ENCODE measurements at places on chromosomes 7 and 10.

DNA sequence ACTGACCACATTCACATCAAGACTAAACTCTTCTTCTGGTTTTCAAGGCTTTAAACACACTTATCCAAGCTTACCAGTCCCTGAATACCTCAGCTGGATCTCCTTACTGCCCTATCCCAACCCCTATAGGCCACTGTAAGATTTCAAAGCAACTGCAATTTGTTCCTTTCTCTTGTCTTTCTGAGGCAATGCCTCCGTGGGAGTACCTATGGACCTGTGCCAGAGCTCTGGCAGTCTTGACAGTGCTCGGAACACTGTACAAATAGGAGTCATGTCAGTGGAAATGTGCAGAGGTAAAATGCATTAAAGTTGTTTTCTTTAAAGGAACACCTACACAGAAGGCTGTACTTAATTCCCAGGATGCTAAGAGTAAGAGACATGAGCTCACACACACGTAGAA, 124.7 kb downstream of the CNOT4 start:
- peak; percentile 34 for DNase-seq

DNA sequence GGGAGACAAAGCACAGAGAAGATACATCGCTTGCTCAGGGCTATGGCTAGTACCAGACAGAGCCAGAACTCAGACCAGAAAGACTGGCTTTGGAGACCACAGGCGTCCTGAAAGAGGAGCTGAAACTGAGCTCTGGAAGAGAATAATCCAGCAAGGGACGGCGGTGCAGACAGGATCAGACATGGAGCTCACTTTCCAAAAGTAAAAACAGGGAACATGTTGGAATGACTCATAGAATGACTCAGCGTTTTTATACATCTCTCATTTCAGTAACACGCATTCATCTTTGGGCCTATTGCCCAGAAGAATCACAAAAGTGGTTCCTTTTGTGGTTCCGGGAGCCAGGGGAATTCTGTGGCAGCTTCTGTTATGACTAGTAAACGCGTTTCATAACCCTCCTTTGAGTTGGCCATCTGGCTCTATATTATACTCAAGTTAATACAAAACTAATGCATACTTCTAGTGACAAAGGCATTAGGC, 37.2 kb downstream of the PLEKHS1 start:
- peak; percentile 86 for DNase-seq

- DNase-seq, result no peak
Observed at GRCh38 chr7:140668641-140669040, 4.1 kb upstream of the ADCK2 start.

GRCh38 chr7:132654150-132654549, 77.9 kb upstream of the PLXNA4 start:
- DNase-seq, result peak; percentile 30

DNA sequence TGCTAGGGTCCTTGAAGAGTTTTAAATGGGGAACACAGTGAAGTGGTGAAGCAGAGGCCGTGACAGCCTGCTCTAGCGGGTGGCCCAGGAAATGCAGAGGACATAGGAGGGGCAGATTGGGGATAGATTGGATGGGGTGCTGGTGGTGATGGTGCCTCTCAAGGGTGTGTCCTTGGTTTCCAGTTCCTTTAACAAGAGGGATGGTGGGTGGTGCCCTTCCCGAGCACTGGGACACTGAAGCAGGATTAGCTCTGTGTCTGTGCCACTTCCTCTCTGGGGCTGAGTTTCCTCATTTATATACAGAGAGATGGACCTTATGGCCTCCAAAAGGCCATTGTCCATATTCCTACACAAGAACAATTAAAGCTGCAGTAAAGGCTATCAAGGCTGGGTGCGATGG, 285.5 kb downstream of the TCF7L2 start:
- DNase-seq, result no peak

GRCh38 chr7:105000200-105000599, 13.8 kb upstream of the KMT2E start:
- DNase-seq, result no peak

DNA sequence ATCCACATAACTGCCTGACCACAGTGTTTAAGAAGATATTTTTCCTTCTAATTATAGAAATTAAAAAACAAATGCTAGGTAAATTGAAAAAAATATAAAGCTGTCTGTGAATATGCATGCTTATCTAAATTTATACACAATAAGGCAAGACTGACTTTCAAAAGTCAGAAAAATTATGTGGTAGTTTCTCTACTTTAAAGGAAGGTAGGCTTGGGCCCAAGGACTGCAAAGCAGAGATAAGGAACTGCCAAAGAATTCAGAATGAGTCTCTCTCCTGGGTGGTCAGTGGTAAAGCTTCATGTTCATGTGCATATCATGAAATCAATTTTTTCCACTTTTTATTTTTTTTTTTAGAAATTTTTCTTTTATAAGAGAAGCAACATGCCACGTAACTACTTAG, 998.6 kb downstream of the REEP3 start:
- DNase-seq, result no peak

- DNase-seq, result no peak
Observed at GRCh38 chr10:74000892-74001669, 3.2 kb downstream of the VCL start.

DNA sequence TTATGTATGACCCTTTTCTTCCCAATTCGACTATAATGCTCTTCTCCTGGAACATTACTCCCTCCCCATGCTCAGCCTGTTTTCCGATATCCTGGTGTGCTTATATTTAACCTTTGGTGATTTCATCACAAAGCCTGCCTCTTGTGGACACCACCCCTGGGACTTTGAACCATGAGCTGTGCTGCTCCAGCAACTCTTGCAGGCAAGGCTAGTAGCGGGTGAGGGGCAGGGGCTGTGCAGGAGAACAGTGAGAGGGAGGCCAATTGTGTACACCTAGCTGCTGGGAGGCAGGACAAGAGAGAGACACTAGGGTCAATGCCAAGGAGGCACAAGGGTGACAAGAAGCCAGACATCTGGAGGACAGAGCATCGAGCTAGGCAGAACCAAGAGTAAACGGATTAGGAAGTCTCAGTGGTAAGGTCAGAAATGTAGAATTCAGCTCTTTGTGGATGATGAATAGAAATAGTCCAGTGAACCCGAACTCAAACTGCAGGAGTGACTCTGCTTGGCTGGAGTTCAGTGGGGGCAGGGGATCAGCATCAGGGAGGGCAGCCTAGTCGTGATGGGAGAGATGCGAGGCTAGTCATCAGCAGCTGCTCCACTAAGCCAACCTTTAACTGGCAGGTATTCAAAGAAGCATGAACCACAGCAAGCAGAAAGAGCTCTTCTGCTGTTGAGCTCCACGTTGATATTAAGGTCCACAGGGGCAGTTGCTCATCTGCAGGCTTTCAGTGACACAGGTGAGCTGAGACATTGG, 31.0 kb upstream of the MKI67 start:
- no peak for DNase-seq

DNA sequence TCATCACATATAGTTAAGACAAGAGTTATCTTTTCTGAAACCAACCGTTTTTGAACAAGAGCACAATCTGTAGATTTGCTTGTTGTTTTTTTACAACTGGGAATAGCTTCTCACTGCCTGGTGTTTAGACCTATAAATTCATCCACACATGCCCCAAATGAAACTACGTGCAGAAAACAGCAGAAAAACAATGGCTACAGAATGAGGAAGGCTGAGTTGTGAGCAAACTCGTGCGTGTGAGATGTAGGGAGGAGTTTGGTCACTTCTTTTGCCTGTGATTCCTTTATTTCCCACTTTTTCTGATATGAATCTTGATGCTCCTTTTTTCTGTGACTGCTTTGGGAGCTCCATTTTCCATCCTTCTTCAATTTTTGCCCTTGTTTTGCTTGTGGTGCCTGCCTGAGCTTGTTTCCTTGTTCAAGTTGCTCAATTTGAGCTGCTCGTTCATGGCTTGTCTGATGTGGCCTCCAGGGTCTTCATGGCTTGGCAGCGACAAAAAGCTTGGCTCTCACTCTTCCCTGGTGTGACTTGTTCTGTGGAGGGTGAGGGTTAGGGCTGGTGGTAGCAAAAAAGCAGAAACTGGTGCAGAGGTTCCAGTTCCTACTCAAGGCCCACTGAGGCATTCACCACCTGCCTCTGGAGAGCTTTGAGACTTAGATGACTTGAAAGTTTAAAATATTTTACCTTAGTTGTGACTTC, 76.9 kb downstream of the ZNF365 start:
- no peak for DNase-seq

GRCh38 chr7:22622116-22622785, 104.7 kb upstream of the IL6 start:
- no peak for DNase-seq

- no peak for DNase-seq
Observed at GRCh38 chr10:16386855-16387254, 50.0 kb upstream of the PTER start.

GRCh38 chr10:110432814-110433565, 64.7 kb upstream of the DUSP5 start:
- no peak for DNase-seq

DNA sequence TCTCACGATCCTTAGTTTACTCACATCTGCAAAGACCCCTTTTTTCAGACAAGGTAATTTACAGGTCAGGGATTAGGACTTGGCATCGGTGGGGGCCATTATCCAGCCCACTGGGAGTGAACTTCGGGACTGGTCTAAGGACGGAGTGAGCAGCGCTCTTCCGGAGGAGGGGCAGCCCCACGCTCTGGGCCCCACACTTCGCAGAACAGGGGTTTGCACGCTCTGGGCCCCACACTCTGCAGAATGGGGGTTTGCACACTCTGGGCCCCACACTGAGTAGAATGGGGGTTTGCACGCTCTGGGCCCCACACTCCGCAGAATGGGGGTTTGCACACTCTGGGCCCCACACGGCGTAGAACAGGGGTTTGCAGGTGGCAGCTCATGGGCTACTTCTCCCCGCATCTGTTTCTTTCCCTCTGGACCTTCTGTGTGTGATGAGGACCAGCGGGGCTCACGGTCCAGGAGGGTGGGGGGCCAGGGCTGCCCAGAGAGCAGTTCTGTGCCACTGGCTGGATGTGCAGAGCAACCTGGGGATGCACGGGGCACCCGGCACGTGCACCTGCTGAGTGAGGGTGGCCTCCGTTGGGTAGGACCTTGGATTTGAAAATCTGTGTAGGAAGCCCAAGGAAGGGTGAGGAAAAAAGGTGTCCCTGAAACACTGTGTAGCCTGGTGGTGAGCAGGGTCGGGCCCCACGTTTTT, 134.8 kb downstream of the WDR37 start:
- no peak for DNase-seq

DNA sequence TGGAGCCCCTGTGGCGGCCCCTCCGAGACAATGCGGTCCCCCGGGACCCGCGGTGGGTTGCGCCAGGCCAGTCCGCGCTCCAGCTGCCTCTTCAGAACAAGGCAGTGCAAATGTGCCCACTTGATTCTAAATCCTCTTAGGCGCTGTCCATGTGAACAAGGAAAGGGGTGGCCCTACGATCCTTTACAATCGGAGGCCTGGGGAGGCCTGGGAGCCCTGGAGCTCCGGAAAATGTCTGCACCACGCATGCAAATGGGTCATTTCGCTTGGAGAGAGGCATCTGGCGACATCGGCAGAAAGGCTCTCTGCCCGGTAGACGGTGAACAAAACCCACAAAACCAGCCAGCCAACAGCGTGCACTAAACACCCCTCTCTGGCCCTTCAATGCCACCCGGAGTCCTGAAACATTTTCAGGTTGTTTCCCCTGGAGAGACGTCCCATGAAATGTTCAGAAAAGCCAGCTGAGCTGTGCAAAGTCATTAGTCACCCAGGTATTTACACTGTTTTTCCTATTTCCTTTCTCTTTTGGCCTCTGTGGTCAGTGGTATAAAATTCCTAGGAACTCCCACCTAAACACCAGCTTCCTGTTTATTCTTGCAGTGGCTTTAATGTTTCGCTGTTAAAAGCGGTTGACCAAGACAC, 102.8 kb upstream of the ZNF438 start:
- peak; percentile 24 for DNase-seq

- DNase-seq, result no peak
Observed at GRCh38 chr7:3754493-3755341, 453.7 kb downstream of the SDK1 start.

- DNase-seq, result no peak
Observed at GRCh38 chr10:855079-855478, 76.4 kb downstream of the LARP4B start.

- DNase-seq, result no peak
Observed at GRCh38 chr10:119516381-119517234, 25.9 kb downstream of the RGS10 start.
